ENCODE measurements at places on chromosomes 2 and 18.

GRCh38 chr2:70962885-70963878, 15.2 kb upstream of the ANKRD53 start:
- no peak for DNase-seq

DNA sequence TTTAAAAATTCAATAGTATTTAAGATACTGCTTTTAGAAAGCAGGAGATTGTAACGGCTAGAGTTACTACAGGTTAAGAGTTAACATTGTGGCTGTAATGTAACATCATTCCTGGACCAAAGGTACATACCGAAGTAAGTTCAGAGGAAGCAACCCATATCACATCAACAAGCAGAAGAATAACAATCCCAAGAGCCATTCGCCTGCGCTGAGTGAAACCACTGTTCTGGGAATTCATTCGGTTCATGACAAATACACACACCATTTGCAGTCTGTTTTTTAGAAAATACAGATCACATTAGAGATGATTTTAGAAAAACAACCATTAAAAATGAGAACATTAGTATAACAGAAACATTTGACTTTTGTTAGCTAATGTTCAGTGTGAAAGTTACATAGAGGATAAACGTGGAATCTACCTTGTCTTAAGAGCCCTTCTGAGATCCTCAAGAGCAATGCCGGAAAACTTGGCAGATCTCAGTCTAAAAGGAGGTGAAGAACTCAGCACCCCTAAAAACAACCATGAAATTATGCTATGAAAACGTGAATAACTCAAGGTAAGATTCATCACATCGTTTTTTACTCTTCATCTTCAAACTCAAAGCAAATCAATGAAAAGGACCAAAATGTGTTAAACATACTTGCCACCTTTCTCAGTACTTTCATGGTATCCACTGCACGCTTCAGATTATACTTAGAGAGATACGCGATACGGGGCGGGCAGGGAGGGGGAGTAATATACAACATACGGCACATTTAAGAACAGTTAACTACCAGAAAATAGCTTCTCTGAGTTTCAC, 1.2 kb downstream of the SLC35F5 start:
- DNase-seq: no peak

GRCh38 chr2:27059141-27059820, 7.8 kb downstream of the AGBL5 start:
- no peak for DNase-seq

DNA sequence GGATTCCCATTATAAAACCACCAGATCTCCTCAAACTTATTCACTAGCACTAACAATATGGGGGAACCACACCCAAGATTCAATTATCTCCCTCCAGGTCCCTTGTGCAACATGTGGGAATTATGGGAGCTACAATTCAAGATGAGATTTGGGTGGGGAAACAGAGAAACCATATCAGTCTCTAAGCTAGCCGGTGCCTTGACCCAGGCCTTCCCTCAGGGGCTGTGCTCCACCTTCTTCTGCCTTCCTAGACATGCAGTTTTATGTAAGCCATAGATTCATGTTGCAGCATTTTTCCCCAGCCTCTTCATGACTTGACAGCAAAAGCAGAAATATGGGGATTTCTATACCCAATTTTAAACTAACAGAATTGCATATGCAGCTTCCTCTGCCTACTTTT, 559.2 kb downstream of the TNS1 start:
- no peak for DNase-seq

- no peak for DNase-seq
Measured at GRCh38 chr2:66565291-66565690, 130.4 kb downstream of the MEIS1 start.

DNA sequence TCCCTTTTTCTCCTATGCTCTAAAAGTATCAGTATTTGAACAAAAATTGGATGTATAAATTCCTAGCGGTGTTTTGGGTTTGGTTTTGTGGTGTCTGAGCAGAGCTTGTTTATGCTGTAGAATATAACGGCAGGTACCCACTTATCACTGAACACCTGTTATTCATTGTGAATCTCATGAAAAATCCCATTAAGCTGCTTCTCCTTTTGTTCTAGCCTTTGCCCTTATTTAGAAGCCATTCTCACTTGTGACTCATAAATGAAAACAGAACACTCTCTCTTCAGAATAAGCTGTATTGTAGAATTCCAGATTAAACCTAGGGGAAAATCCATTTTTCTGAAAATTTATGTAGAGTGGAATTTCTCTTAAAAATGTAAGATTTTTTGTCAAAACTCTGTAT, 104.0 kb downstream of the PRPF40A start:
- DNase-seq: no peak

DNA sequence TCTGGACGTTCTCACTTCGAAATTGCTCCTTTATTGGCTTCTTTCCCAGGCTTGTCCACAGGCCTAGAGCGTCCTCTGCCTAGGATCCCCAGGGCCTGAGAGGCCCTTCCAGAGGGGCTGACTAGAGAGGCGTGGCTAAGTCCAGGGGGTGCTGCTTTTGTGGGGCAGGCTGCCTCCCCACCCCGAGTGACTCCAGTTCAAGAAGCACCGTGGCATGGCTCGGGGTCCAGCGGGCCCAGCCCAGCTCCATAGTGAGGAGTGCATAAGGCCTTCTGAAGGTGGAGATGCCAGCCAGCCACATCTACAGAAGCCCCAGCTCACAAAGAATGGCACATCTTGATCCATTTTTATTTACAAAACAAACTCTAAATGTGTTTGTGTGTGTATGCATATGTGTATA, 44.8 kb upstream of the POMC start:
- no peak for DNase-seq

All from stimulated activated CD4-positive, alpha-beta T cell treated with anti-CD3 and anti-CD28 coated beads, TNF-alpha, amount 100 ng/mL, for 1 hour (primary cell).